Ascending aorta (tissue), 2 donors: ENCODE measurements at places on chromosomes 2 and 18. TPM values are rescaled to one million over a fixed set of nuclear protein-coding genes. Genes with fewer than 3 reads are reported as not detected.

Gene SLC9A2
- total RNA-seq = not detected

Gene GALNT1
- total RNA-seq = 37.5 TPM

Gene MAP2
- total RNA-seq = 57.6 TPM

- no peak for DNase-seq
- H3K4me1 ChIP-seq = no peaks in the 10 kb centered on the region
- H3K27ac ChIP-seq = no peak overlapping the region
Observed at GRCh38 chr2:132884705-132885104, 214.7 kb upstream of the LYPD1 start.

GRCh38 chr2:240595381-240596079 lies 9.0 kb downstream of the CAPN10 start:
- no peaks in the 10 kb centered on the region for H3K27me3 ChIP-seq
- no peak overlapping the region for H3K4me3 ChIP-seq
- H3K36me3 ChIP-seq = peaks cover 33% of the 10 kb centered on the region
- no peak overlapping the region for H3K27ac ChIP-seq
- DNase-seq = peak; percentile 7
- peaks cover 9% of the 10 kb centered on the region for H3K4me1 ChIP-seq

- no peak overlapping the region for H3K4me3 ChIP-seq
- no peaks in the 10 kb centered on the region for H3K4me1 ChIP-seq
- no peaks in the 10 kb centered on the region for H3K36me3 ChIP-seq
- H3K27ac ChIP-seq = no peak overlapping the region
Observed at GRCh38 chr2:50148632-50149031, 883.3 kb downstream of the NRXN1 start.

GRCh38 chr2:74554820-74555531 lies 456 bp downstream of the DOK1 start:
- H3K4me1 ChIP-seq = no peaks in the 10 kb centered on the region
- no peaks in the 10 kb centered on the region for H3K36me3 ChIP-seq
- no peaks in the 10 kb centered on the region for H3K27me3 ChIP-seq
- peak overlapping the region; percentile 94 for H3K27ac ChIP-seq

Gene EHBP1
- 19.9 TPM for total RNA-seq

GRCh38 chr2:212488611-212489010 lies 50.0 kb downstream of the ERBB4 start:
- no peaks in the 10 kb centered on the region for H3K27me3 ChIP-seq
- no peak overlapping the region for H3K4me3 ChIP-seq
- no peaks in the 10 kb centered on the region for H3K4me1 ChIP-seq
- no peak for DNase-seq
- no peak overlapping the region for H3K27ac ChIP-seq
- H3K36me3 ChIP-seq = no peaks in the 10 kb centered on the region

Gene GPR155
- 1.8 TPM for total RNA-seq

Gene ASXL3
- total RNA-seq = 6.6 TPM

Gene NT5DC4
- not detected for total RNA-seq

DNA sequence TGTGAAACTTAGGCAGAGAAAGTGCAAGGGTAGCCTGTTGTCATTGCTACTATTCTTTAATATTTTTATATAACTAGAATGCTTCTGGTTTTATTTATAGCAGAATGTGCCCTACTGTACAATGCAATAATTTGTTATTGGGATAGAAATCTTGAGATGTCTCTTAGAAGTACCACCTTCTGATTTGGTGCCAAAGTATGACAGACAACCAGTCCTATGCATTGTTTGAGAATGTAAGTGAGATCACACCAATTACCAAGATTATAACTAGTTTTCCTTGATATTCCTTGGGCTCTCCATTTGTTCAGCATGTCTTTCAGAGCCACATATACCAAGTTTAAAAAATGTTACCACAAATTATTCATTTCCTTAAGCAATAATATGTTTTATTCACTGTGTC lies 399.7 kb downstream of the CPS1 start:
- H3K27ac ChIP-seq = no peak overlapping the region
- DNase-seq = no peak

Gene SCTR
- total RNA-seq = not detected

DNA sequence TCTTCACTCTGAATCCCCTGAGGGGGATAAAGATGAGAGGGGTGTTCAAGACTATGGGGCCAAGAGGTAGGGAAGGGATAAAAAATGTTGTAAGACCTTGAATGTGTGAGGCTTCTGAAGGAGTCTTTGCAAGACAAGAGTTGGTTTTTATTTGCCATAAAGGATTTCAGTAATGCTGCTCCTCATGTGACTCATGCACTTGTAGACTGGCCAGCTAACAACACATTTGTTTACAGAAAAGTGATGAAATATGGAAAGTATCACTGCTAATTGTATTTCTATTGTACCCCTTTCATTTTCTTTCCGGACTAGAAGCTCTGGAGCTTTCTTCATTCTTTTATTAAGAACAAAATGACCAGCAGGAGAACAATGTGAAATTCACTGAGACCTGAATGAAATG lies 782.1 kb downstream of the EPHA4 start:
- H3K36me3 ChIP-seq = no peaks in the 10 kb centered on the region
- no peak for DNase-seq
- H3K27ac ChIP-seq = no peak overlapping the region
- no peaks in the 10 kb centered on the region for H3K27me3 ChIP-seq

Gene FAM161A
- total RNA-seq = not detected

DNA sequence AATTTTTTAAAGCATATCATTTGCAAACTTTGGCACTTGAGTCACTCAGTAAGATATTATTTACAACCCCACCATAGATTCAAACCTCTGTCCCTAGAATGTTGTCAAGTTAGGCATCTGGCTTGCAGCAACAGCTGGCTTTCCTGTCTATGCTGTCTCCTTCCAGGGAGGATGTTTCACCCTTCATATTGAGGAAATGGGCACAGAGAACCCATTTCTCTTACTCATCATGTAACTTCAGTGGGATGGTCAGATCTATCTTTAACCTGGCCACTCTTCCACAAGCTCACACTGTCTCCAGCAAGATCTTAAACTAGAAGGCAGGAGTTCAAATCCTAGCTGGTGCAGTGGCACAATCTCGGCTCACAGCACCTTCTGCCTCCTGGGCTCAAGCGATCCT lies 15.8 kb downstream of the LCT start:
- H3K27ac ChIP-seq = no peak overlapping the region
- H3K4me1 ChIP-seq = no peaks in the 10 kb centered on the region
- no peak overlapping the region for H3K4me3 ChIP-seq
